ENCODE measurements at places on chromosomes 6 and 20. TPM values are rescaled to one million over a fixed set of nuclear protein-coding genes. Genes with fewer than 3 reads are reported as not detected.

GRCh38 chr6:53009056-53009455, 14.0 kb upstream of the GSTA4 start:
- DNase-seq, result no peak

RHAG gene
- total RNA-seq, result not detected

- DNase-seq, result peak; percentile 57
Observed at GRCh38 chr20:50136822-50137599, 16.5 kb downstream of the PEDS1 start.

DNA sequence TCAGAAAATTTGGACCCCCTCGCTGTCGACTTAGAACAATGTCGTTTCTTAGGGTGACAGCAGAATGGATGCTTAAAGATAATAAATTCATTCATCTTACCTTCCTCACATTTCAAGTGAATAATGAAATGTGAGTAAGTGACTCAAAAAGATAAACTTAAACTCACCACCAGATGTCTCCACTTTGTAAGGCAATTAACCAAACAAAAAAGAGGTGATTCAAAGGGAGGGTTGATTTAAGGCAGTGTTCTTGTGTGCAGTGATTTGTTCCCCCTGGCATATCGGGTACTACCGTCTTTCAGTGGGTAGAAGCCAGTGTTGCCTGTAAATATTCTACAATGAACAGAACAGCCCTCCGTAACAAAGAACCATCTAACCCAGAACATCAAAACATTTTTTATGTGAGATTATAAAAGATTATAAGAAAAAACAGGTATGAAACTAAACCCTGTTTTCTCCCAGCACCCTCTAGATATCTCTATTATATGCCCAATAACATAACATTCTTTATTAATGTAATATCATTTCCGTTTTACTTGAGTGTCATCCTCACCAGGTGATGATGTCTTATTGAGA, 589.7 kb downstream of the CBLN4 start:
- no peak for DNase-seq

- DNase-seq, result no peak
Observed at GRCh38 chr6:75619230-75619899, 17.7 kb downstream of the SENP6 start.

GRCh38 chr20:52921340-52921739, 50.8 kb upstream of the TSHZ2 start:
- DNase-seq, result no peak

XKR7 gene
- total RNA-seq, result 0.02 TPM

DNA sequence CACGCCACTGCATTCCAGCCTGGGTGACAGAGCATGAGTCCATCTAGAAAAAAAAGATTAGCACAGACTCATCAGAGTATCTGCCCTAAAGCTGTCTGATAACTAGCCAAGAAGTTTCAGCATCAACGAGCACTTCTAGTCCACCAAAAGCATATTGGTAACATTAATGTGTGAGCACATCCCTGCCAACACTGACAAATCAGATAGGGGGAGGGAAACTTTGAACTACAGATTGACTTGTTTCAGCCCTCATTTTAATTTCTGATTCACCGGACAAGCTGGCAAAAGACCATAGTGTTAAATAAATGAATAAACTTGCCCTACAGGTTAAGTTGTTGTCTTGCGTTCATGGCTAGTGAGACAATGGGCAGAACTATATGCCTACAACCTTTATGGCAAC, 7.7 kb upstream of the SEC63 start:
- no peak for DNase-seq

DNA sequence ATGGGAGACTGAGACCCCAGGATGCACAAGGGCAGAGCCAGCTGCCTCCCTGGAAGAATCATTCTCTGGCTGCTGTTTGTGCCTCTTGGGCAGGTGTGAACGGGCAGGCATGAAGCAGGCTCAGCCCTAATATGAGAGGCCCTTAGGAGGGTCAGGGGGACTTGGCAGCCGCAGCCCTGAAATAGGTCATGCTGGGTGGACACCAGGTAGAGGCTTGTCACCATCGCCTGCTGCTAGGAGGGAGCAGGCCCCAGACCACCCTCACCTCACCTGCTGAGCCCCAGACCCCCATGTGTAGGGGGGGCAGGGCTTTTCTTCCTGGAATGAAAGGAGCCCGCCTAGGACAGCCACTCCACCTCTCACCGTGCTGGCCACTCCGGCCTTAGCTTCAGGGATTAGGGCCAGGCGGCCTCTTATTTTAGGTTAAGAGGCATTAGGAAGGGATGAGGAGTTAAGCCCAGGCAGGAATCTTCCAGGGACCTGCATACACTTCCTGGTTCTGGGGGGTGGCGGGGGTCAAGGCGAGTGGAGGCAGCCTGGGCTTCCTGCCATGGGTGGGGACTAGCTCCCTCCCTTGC, 92.4 kb downstream of the ASXL1 start:
- no peak for DNase-seq

DNA sequence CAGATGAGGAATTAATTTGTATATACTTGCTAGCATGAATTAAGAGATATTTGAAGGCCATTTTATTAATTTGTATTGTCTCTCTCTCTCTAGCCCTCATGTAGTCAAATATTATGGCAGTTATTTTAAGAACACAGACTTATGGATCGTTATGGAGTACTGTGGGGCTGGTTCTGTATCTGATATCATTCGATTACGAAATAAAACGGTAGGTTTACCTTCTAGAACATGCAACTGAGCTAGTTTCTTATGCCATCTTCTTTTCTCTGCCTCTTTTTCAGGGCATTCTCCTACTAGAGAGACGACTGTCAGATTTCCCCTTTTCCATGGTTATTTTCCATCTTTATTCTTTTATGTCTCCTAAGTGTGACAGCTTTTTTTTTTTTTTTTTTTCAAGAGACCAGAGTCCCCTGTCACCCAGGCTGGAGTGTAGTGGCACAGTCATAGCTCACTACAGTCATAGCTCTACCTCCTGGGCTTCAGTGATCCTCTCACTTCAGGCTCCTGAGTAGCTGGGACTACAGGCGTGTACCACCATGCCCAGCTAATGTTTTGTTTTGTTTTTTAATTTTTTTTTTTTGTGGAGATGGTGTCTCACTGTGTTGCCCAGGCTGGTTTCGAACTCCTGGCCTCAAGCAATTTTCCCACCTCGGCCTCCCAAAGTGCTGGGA, 15.6 kb downstream of the STK4 start:
- DNase-seq, result peak; percentile 40

GRCh38 chr6:116564921-116565872, 6.1 kb upstream of the RWDD1 start:
- peak; percentile 38 for DNase-seq

NKX2-4 gene
- not detected for total RNA-seq

PTCHD4 gene
- not detected for total RNA-seq

ELOVL4 gene
- total RNA-seq, result 1.6 TPM

DNA sequence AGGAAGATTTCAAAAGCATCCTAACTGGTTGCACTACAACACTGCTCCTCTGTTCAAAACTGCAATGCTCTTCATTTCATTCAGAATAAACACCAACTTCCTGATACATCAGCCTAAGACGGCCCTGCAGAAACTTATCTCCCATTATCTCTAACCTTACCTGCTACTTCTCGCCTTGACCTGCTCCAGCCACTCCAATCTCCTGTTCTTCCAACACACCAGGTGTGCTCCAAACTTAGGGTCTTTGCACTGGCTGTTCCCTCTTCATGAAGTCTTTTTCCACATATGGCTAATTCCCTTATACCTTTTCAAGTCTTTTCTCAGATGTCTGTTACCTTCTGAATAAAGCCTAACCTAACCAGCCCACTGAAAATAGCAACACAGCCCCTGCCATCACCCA, 32.1 kb downstream of the PHIP start:
- no peak for DNase-seq

ROMO1 gene
- total RNA-seq, result 50.4 TPM

DNA sequence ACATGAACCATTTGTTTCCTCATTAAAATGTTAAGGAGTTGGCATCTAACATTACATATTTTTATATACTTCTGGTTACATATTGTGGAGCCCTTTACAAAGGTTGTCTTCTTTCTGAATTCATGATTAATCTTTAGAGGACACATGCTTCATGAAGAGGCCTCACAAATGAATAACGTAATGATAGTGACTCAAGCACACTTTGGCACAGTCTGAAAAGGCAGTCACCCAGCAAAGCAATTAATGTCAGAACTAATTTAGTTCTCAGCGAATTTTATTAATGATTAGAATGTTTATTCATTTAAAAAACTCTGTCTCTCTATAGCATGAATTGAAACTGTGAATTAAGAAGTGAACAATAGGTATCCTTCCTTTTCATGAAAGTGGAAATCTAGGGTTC, 854.2 kb downstream of the PHF3 start:
- no peak for DNase-seq

GRCh38 chr20:23099791-23100719, 13.9 kb upstream of the CD93 start:
- no peak for DNase-seq

- peak; percentile 28 for DNase-seq
Observed at GRCh38 chr20:2756056-2756611, 44.3 kb downstream of the CPXM1 start.

PTPN1 gene
- total RNA-seq, result 79.0 TPM

- no peak for DNase-seq
Observed at GRCh38 chr6:53645859-53646258, 19.7 kb downstream of the KLHL31 start.

- DNase-seq, result no peak
Observed at GRCh38 chr6:4965562-4966389, 38.1 kb downstream of the RPP40 start.

GRCh38 chr20:57593134-57593886, 26.9 kb downstream of the ZBP1 start:
- DNase-seq, result no peak

- DNase-seq, result no peak
Observed at GRCh38 chr6:100257793-100258395, 206.8 kb downstream of the SIM1 start.

- no peak for DNase-seq
Observed at GRCh38 chr6:35234901-35235300, 21.1 kb downstream of the SCUBE3 start.

JPH2 gene
- total RNA-seq, result 0.07 TPM

ZC2HC1B gene
- total RNA-seq, result not detected

DNA sequence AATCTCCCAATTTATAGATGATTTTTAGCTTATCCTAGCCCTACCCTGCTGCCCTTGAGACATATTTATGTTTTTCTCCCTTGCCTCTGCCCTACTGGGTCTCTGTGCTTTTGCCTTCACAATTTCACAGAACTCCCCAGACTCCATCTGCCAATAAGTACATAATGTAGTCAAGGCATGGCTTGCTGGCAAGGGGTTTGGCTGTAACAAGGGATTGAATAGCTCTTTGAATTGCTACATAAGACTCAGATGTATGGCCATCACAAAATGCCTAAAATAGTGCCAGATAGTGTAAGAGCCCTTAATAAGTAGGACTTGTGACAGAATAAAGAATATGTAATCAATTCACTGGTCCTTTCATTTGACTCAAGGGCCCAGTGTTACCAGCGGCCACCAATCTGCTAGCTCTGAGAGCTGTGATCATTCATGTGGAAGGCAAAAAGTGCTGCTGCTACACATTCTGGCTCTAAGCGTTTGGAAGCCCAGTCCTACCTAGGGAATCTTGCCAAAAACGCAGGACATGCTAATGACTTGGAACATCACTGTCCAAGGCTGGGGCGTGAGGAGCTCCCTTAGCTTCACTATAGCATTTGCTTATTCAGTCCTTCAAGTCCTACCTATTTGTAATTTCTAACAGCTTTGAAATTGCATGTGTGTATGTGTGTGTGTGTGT, 20.5 kb downstream of the CLVS2 start:
- no peak for DNase-seq

All from activated CD4-positive, alpha-beta T cell treated with anti-CD3 and anti-CD28 coated beads for 36 hours (primary cell).